DMS53 (cell line): ENCODE measurements at places on chromosomes 4 and X.

GRCh38 chr4:153634738-153635353, 49.2 kb upstream of the TLR2 start:
- peak; percentile 42 for DNase-seq

GRCh38 chr4:11624370-11624769, 195.7 kb upstream of the HS3ST1 start:
- peak; percentile 14 for DNase-seq

- peak; percentile 67 for DNase-seq
These were observed 47.2 kb downstream of the FAM114A1 start for GRCh38 chr4:38914854-38915253.

- peak; percentile 51 for DNase-seq
These were observed 14.2 kb downstream of the ZNF518B start for GRCh38 chr4:10442976-10443375.

DNA sequence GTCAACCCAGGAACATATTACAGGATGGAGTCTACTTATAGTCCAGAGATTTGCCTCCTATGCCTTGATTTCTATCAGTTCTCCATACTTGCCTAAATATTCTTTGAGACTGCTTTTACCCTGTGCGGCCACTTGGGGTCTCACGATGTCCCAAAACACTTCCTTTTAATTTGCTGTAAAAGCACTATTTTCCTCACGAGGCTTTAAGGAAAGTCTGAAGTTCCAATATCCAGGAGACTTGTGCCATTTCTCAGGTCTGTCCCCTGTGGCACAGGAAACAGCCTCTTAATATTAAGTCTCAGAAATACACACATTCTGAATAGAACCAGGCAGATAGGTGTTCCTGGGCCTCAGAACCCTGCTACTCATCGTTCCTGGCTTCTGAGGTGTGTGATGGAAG, 142.9 kb downstream of the TMEM164 start:
- DNase-seq, result peak; percentile 59
